ENCODE measurements at places on chromosomes 4 and X. TPM values are rescaled to one million over a fixed set of nuclear protein-coding genes. Genes with fewer than 3 reads are reported as not detected.

- DNase-seq = no peak
Measured at GRCh38 chr4:48258845-48259397, 10.7 kb downstream of the TEC start.

- DNase-seq = no peak
Measured at GRCh38 chr4:84362896-84363655, 136.0 kb downstream of the NKX6-1 start.

DNA sequence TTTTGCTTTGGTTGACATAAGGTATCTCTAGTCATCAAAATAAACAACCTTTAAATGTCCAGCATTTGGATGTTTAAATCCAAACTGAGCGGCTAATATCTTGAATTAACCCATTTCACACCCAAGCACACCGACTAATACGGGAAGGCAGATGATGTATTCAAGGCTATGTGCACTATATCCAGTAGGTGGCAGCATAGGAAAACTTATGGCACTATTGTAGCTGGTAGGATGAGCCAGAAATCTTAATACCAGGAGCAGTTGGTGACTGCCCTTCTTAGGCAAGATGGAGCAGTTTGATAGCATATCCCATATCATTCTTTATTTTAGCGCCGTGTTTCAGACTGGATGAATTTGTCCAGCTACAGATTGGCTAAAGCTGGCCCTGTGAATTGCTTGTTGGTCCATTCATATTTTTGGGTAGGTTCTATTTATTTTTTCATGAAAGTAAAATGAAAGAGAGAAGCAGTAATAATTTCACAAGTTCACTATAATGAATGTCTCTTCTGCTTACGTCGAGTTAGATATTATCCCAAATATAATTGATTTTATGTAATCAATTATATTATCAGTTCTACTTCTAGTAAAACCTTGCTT, 24.4 kb downstream of the UCHL1 start:
- DNase-seq = peak; percentile 25

GRCh38 chr4:19324184-19324583, 927.5 kb upstream of the SLIT2 start:
- DNase-seq = no peak

GRCh38 chr4:112118742-112119352, 26.4 kb upstream of the FAM241A start:
- DNase-seq = no peak

- no peak for DNase-seq
Measured at GRCh38 chr4:84647312-84647884, 64.5 kb downstream of the CDS1 start.

The HS6ST2 gene
- 1.2 TPM for total RNA-seq

The TBX22 gene
- total RNA-seq = not detected

The PF4V1 gene
- total RNA-seq = not detected

The ATP5ME gene
- total RNA-seq = 179 TPM
